Activated CD4-positive, alpha-beta T cell treated with anti-CD3 and anti-CD28 coated beads, Interleukin-2, amount 50 U/mL, for 4 hours (primary cell): ENCODE measurements at places on chromosomes 1 and 21.

- DNase-seq, result no peak
These were observed 60.9 kb downstream of the SIPA1L2 start for GRCh38 chr1:232568906-232569553.

- DNase-seq, result no peak
These were observed 107.5 kb downstream of the RGL1 start for GRCh38 chr1:183912265-183912886.

- DNase-seq, result no peak
These were observed 13.7 kb upstream of the RHEX start for GRCh38 chr1:206039046-206039973.

- peak; percentile 79 for DNase-seq
These were observed 2.1 kb upstream of the PEX10 start for GRCh38 chr1:2414297-2414958.

DNA sequence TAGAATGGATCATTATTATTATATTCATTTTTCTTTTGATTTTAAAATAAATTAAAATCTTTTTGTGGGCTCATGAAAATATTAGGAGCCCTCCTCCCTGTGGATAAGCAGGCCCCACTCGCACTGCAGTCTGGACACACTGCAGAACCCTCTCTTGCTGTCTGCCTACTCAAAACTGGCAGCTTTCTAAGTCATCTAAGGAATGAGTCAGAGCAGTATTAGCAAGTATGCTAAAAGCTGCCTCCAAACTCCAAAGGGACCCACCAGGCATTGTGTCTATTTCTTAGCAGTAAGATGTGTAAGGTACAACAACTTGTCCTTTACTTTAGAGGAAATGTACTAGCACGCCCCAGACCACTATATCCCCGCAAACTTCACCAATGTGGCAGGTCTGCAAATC, 108.8 kb downstream of the SYF2 start:
- DNase-seq, result no peak

- no peak for DNase-seq
These were observed 2.9 kb downstream of the ADAMTS1 start for GRCh38 chr21:26842300-26842699.

DNA sequence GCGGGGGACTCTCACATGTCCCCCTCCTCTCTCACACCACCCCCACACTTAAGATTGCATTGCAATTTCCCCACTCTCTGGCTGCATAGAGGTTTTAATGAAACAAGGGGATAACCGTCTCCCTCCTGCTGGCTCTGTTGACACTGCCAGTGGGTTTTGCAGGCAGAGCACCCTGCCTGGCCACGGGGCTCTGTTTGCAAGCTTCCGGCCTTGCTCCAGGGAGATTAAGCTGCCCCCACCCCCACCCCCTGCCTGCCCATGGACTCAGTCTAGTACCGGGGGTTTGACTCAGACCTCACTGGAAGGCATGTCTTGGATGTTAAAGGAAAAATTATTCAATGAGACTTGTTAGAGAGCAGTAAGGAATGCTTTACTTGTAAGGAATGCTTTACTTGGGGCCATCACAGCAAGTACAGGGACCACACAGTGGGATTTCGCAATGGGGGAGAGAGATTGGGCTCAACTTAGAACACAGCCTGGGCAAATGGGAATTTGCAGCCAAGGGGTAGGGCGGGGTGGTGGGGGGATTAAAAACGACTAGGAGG, 101.0 kb downstream of the AJAP1 start:
- DNase-seq, result no peak

DNA sequence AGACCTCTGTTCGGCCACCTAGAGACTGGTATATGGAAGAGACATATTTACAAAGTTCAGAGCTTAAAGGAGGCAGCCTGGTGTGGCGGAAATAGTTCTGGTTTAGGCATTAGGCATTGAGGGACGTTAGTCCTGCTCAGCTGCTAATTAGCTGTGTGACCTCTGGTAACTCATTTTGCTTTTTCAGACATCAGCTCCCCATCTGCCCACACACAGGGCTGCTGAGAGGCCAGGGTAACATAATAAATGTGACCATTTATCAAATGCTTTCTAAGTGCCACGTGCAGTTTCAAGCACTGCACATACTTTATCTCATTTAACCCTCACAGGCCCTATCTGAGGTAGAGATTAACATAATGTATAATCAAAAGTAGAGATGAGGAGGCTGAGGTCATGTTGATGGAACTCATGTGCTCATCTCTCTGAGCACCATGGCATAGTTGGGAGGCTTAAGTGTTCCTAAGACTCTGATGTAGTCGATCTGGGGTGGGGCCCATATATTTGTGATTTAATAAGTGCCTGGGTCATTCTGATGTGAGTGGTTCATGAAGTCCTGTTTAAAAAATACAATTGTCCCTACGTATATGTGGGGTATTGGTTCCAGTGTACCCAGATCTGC, 267.2 kb upstream of the PLXNA2 start:
- no peak for DNase-seq

- no peak for DNase-seq
These were observed 3.2 kb downstream of the LBR start for GRCh38 chr1:225424562-225425200.

DNA sequence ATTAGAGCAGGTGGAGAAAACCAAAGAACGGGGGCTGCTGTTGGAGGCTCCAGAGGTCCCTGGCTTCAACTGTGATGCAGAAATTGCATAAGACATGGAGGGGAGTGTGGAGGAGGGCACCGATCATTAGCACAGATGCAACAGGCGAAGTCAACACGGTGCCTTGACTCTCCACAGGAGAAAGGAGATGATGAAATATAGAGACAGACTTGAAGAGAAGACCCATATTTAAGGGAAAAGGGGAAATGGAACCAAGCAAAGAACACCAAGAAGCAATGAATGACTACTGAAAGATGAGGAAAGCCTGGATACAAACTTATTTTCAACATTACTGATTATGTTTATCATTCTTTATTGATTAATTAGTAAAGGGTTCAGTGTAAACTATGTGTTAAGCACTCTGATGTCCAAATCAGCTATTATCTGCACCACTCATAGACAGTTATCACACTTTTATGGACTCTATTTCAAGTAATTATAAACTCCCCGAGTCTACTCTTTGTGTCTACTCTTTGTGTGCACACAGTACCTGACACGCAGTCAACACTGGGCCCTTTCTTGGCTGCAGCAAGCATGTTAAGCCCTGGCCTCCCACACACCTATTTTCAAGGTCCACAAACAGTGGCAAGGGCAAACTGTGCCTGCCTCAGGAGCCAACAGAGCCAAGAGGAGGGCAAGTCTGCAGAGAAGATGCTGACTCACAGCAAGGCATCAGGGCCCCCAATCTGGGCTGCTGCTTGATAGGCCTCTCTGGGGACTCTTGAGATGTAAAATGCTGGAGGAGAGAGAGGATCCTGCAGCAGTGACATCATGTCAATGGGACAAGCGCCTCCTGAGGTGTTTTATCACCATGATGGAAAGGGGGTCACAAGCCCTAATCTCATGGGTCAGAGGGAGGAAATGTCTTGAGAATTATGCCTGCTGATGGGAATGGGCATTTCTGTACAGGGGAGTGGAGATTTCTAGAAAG, 17.6 kb downstream of the PCNX2 start:
- no peak for DNase-seq

DNA sequence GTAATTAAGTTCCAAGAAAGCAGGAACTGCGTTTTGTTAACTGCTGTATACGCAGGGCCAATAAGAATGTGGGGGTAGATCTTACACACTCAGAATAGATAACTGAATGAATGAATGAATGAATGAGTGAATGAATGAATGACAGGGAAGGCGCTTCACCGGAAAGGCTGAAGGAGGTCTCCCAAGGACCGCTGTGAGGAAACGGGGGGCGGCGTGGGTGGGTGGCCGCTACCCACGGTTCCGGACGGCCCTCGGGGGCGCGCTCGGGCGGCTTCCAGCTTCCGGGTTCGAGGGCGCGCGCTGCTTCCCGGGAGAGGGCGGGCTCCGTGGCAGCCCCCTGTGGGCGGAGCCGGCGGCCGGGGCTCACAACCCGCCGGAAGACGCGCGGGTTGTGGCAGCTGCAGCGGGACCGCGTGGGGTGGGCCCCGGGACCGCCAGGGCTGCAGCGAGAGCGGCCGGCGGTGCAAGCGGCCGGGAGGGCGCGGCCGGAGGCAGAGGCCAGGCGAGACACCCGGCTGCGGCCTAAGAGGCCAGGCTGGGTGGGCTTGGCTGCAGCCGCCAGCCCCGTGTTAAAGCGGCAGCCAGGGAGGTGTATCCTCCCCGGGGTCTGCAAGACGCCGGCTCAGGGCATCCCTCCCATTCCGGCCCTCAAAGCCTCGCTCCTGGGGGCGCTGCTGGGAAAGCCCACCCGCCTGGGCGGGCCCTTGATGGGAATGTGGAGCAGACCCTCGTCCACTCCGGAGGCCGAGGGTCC, at the start of gene ZFP69:
ZFP69 (plus strand) TSS at position 367 of the 754 bp plus-strand sequence. CDS start 2,072 bp downstream, outside the sequence.
- peak; percentile 52 for DNase-seq

DNA sequence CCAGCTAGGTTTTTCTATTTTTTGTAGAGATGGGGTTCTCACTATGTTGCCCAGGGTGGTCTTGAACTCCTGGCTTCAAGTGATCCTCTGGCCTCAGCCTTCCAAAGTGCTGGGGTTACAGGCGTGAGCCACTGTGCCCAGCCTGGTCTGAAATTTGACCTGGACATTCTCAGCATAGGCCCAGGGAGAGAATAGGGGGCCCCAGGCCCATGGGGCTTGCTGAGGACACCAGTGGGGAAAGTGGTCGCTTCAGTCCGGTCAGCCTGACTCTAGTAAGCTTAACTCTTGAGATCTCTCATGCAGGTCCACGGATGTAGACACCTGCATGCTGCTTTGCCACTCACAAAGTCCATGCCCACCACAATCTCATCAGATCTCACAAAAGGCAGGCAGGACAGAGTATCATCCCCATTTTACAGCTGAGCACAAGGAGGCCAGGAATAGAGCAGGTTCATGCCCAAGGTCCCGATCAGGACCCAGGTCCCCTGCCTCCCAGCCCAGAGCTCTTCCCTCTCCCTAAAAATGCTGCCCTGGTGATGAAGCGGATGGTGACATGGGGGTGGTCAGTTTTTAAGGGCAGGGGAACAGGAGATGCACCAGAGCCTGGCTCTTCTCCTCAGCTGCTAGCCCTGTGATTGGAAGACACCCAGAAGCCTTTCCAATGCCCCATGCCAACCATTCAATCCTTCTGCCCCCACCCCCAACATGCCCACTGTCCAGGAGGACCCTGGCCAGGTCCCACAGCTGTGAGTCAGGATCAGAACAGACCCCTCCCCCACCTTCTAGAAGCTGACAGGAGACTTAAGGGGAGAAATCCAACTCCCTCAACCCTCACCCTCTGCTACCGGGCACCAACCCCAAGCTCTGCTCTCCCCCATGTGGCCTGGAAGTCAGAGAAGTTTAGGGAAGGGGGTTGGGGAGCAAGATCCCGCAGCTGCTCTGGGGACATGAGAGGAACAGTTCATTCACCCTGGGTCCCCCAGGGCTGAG, 1.8 kb downstream of the FHL3 start:
- no peak for DNase-seq

- DNase-seq, result no peak
These were observed 19.6 kb downstream of the HSF2BP start for GRCh38 chr21:43639470-43640353.

GRCh38 chr1:2914702-2915101, 106.6 kb upstream of the ACTRT2 start:
- DNase-seq, result no peak

- DNase-seq, result no peak
These were observed 100.6 kb upstream of the ACTL8 start for GRCh38 chr1:17654519-17654918.

DNA sequence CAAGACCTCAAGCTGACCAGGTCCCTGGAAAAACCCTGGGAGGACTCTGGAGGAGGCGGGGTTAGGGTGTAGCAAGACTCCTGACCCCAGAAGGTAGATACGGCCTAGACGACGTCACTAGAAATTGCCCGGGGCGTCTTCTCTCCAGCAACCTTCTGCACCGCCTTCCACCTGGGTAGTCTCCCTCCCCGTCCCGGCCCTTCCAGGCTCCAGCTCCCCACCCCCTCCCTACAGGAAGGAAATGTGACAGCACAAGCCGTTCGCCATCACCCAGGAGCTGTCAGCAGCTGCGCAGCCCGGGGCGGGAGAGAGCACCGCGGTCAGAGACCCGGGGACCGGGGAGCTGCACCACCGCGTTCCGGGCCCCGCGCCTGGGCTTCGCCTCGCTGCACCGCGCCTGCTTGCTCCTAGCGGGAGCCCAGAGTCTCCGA, 20.0 kb downstream of the SERTAD4 start:
- no peak for DNase-seq

GRCh38 chr1:84550826-84551225, 23.4 kb downstream of the CTBS start:
- DNase-seq, result no peak

DNA sequence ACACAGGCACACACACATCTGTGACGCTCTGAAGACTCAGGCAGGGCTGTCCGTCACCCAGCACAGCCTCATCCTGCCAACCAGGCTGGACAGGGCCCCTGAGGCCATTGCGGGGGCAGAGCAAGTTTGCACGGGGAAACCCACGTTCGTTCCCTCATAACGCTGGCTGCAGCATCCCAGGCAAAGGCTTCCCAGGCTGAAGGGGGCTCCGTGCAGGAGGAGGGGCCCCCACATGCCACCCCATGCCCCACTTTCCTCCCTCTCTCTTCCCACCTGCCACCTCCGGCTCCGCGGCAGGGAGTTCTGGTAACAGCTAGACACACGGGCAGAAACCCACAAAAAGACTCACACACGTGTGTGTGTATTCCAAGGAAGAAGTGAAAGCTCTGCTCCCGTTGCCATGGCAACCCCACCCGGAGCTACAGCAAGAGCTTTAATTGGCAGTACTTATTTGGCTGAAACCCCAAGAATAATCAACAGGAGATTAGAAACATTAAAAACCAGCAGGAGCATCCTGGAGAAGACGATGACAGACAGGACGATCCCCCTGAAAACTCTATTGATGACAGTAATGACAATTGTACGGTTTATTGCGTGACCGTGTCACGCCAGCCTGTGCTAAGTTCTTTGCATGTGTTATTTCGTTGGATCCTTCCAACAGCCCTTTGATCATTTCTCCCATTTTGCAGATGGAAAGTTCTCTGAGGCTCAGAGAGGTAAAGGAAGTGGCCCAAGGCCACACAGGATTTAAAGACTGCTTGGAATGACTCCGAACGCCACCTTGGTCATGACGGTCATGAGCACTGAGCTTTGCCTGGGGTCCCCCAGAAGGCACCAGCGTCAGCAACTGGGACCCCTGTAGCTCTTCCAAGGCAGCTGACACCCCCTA, 247.1 kb downstream of the NPHP4 start:
- DNase-seq, result no peak

DNA sequence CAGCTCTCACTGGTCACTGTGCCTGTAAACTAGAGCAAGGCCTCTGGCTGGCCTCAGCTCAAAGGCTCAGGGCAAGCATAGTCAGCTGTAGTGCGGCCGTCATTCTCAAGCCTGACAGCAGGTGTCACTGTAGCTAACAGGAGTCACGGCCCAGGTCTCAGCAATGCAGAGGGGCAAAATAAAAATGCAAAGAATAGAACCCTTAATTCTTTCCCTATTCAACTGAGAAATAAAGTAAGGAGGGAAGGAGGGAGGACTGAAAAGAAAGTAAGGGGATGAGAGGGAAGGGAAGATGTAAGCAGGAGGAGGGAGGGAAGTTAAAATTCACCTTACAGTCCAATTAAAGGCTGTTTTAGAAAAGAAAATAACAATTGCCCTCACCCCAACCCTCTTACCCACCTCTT, 106.1 kb downstream of the KIAA0319L start:
- peak; percentile 83 for DNase-seq

- no peak for DNase-seq
These were observed 205.5 kb downstream of the GPATCH2 start for GRCh38 chr1:217425422-217425821.

- no peak for DNase-seq
These were observed 12.7 kb downstream of the SIPA1L2 start for GRCh38 chr1:232617237-232617636.
